ENCODE measurements at places on chromosomes 2 and 18. TPM values are rescaled to one million over a fixed set of nuclear protein-coding genes. Genes with fewer than 3 reads are reported as not detected.

Gene SMARCAL1
- total RNA-seq = 21.5 TPM

Gene CRYGB
- total RNA-seq = not detected

Gene GALR1
- total RNA-seq = not detected

Gene SCYGR7
- not detected for total RNA-seq

Gene RNF125
- 4.3 TPM for total RNA-seq

Gene DRC1
- 0.17 TPM for total RNA-seq

Gene HOXD13
- under 0.01 TPM for total RNA-seq

Gene FOXD4L1
- total RNA-seq = 0.17 TPM

Gene POTEC
- not detected for total RNA-seq

Gene EGR4
- not detected for total RNA-seq

Gene SH3RF3
- 13.5 TPM for total RNA-seq

Gene DOK6
- 1.0 TPM for total RNA-seq

Gene ITPRIPL1
- total RNA-seq = 7.0 TPM

Gene PROM2
- total RNA-seq = 0.05 TPM

Gene FBXO48
- 0.42 TPM for total RNA-seq

Gene COLEC12
- total RNA-seq = 45.1 TPM

Gene CPSF3
- 99.6 TPM for total RNA-seq

Gene CDCA7
- 13.2 TPM for total RNA-seq

Gene DTNB
- total RNA-seq = 5.8 TPM

Gene LYG2
- not detected for total RNA-seq

Gene LRRC30
- not detected for total RNA-seq

Gene SKOR2
- total RNA-seq = not detected

Gene MOGAT1
- total RNA-seq = not detected

Gene C2orf15
- not detected for total RNA-seq

Gene C2orf66
- 0.14 TPM for total RNA-seq

Gene POMC
- 2.8 TPM for total RNA-seq

Data from dermis blood vessel endothelial cell (primary cell).